Ovary (tissue), 10 donors: ENCODE measurements at places on chromosomes 3 and 15. TPM values are rescaled to one million over a fixed set of nuclear protein-coding genes. Genes with fewer than 3 reads are reported as not detected.
A peak's percentile ranks its signal among the peaks of the same experiment; 100 is the strongest.

GRCh38 chr3:13307041-13307440 lies 113.1 kb downstream of the NUP210 start:
- H3K27ac ChIP-seq, result no peak overlapping the region
- no peaks in the 10 kb centered on the region for H3K4me1 ChIP-seq
- DNase-seq, result no peak

Gene TJP1
- total RNA-seq, result 69.6 TPM

Gene IFRD2
- total RNA-seq, result 76.9 TPM

DNA sequence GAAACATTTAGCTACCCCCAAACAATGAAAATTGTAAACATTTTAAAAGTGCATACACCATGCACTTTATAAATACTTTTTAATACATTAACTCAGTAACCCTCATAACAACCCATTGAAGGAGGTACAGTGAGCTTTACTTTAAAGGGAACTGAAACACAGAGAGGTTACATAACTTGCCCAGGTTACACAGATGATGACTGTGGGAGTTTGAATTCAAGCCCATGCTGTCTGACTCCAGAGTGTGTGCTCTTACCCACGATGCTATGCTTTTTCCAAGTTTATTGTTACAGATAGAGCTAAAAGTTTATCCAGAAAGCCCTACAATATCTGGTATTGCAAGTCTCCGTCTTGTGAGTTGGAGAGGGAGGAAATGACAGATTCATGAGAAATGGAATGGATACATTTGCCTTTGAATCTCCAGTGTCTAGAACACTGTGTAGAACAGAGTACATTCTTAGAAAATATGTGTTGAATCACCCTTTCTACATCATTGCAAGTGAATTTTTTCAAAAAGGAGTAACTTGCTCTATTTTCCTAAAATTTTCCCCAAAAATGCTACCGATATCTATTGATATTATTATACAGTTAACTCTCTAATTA lies 428.3 kb downstream of the NAALADL2 start:
- peaks cover 2% of the 10 kb centered on the region for H3K4me1 ChIP-seq
- no peak for DNase-seq
- H3K4me3 ChIP-seq, result no peak overlapping the region
- no peak overlapping the region for H3K27ac ChIP-seq
- H3K27me3 ChIP-seq, result no peaks in the 10 kb centered on the region

- H3K36me3 ChIP-seq, result no peaks in the 10 kb centered on the region
- no peak overlapping the region for H3K4me3 ChIP-seq
- DNase-seq, result no peak
- no peaks in the 10 kb centered on the region for H3K4me1 ChIP-seq
- H3K27ac ChIP-seq, result no peak overlapping the region
- H3K27me3 ChIP-seq, result no peaks in the 10 kb centered on the region
Observed at GRCh38 chr15:36608180-36608579, 28.8 kb downstream of the CDIN1 start.

DNA sequence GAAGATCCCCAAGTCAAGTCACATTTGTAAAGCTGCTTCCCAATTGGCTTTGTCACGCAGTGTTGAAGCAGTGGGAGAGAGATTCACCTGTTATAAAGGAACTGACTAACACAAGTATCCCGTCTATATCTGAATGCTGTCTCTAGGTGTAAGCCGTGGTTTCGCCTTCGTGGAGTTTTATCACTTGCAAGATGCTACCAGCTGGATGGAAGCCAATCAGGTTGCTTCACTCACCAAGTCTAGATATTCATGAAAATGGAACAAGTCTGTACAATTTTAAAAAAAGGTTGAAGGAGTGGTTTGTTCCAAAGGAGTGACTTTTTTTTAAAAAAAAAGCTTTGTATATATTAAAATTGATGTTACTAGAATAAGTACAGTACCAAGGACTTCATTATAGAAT lies 11.7 kb downstream of the RBM5 start:
- no peaks in the 10 kb centered on the region for H3K36me3 ChIP-seq
- no peak overlapping the region for H3K4me3 ChIP-seq
- no peaks in the 10 kb centered on the region for H3K27me3 ChIP-seq
- no peak overlapping the region for H3K27ac ChIP-seq
- no peaks in the 10 kb centered on the region for H3K4me1 ChIP-seq
- DNase-seq, result no peak

Gene ITPKA
- 0.48 TPM for total RNA-seq

DNA sequence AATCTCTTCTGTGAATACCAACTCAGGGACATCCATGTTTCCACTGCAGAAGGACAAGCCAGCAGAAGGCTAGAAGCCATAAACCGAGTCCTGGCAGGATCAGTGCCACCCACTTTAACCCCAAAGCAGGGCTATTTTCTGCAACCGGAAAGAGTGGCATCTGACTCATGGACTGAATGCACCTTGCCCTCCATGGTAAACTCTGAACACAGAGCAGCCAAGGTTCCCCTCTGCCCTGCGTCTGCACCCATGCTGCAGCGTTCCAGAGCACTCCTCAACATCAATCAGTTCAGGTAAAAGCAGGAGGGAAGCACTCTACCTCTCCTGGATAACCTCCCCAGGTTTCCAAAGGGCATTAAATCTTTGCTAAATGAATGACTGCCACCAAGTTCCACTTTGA lies 801 bp upstream of the NGRN start:
- H3K36me3 ChIP-seq, result no peaks in the 10 kb centered on the region
- DNase-seq, result no peak
- no peaks in the 10 kb centered on the region for H3K27me3 ChIP-seq

Gene PLA1A
- total RNA-seq, result 0.95 TPM

Gene HESX1
- total RNA-seq, result not detected

- H3K36me3 ChIP-seq, result no peaks in the 10 kb centered on the region
- H3K4me3 ChIP-seq, result no peak overlapping the region
- no peak overlapping the region for H3K27ac ChIP-seq
Observed at GRCh38 chr3:182716114-182716688, 77.1 kb upstream of the ATP11B start.

DNA sequence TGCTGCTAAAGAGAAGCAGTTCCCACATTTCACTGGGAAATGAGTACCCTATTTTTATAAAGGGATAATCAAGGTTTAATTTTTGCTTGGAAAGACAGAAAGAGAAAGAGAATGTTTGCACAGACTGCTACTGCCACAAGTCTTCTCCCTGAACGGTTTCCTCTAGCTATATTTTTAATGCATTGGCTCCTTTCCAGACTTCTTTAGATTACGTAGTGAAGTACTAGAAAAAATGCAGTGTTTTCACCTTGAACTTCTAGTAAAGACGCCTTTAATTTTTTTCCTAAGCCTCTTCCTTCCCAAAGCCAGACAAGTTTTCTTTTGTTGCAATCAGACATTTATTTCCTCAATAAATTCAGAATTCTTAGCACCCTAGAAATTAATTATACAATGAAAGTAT lies 248.3 kb upstream of the CCDC54 start:
- peak overlapping the region; percentile 37 for H3K27ac ChIP-seq
- peaks cover 5% of the 10 kb centered on the region for H3K4me1 ChIP-seq
- no peaks in the 10 kb centered on the region for H3K27me3 ChIP-seq
